ENCODE measurements at places on chromosomes 7 and 10.

DNA sequence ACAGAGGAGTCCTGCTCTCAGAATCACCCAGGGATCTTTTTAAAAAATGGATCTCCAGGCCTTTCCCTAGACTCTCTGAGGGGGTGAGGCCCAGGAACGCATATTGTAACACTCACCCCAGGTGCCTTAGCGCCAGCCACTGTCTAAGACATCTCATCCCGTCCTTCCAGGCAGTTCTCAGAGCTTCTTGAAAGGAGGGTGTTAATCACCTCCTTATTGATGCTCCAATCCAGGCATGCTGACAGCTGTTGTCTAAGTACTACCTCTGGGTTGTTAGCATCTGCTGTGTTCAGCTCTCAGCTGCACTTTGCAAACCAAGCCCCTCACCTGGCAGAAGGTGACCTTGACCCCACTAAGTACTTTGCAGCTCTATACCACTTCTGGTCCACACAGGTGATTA is 36.0 kb downstream of the KIAA1549 start:
- no peak for DNase-seq

GRCh38 chr10:64363687-64364086 is 842.5 kb downstream of the REEP3 start:
- DNase-seq: no peak

DNA sequence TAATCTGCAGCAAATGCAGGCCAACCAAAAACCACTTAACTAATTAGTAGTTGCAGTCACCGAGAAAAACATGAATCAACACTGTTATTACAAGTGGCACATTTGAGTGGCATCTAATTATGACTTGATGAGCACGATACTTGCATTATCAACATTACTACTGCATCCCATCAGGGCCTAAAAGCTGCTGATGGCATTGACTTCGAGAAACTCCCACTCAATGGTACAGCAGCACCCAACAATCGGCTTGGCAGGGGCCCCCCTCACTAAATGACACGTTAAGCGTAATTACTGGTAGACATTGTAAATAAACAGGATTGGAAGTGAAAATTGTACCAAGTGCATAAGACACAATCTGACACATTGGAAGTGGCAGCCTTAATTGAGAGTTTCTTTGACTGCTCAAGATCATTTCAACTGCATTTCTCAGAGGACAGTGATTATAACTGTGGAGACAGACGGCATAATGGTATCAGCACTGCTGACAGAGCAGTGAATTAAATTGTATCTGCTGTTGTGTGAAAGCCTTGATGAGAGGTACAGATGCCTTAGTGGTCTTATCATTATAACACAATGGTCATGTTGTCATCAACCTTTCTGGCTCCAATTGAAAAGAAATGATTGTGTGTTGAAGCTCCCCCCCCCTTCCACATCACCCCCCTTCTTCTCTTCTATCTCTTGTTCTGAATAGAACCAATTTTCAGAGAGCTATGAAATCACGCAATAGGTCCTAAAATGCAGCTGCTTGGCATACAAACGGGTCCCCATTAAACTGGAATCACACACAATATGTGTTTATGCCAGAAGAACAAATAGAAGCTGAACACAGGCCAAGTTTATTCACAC is 43.4 kb downstream of the SHTN1 start:
- DNase-seq: no peak

DNA sequence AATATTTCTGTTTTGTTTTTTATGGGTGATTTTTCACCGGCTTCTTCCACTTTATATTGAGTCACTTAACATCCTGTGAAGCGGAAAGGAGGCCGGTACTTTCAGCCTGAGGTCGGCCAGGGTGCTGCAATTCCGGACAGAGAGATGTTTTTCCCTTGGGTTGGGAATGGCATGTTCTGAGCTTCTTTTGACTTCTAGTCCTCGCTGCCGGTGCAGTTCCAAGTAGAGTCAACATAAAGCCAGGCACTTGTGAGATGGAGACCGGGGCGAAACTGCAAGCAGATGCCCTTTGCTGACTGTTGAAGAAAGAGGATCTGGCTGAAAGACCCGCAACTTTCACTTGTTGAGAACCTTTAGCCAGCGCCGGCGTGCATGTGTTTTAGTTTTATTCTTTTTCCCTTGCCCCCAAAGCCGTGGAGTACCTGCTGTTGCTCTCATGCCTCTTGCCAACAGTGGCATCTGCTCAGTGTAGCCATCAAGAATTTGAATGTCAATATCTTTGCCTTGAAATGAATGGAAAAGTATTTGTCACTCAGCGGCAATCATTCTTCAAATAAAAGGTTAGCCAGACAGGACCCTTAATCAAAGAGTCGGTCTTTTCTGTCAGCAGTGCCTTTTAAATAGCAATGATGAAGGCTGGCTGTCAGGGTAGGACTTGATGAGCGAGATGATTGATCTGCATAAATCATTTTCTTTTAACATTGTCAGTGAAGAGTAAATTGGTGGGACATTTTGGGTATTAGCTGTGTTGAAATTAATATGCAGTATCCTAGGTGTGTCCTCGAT is 351.2 kb downstream of the LRMDA start:
- no peak for DNase-seq

GRCh38 chr7:80463272-80463920 is 48.5 kb downstream of the GNAT3 start:
- DNase-seq: no peak

DNA sequence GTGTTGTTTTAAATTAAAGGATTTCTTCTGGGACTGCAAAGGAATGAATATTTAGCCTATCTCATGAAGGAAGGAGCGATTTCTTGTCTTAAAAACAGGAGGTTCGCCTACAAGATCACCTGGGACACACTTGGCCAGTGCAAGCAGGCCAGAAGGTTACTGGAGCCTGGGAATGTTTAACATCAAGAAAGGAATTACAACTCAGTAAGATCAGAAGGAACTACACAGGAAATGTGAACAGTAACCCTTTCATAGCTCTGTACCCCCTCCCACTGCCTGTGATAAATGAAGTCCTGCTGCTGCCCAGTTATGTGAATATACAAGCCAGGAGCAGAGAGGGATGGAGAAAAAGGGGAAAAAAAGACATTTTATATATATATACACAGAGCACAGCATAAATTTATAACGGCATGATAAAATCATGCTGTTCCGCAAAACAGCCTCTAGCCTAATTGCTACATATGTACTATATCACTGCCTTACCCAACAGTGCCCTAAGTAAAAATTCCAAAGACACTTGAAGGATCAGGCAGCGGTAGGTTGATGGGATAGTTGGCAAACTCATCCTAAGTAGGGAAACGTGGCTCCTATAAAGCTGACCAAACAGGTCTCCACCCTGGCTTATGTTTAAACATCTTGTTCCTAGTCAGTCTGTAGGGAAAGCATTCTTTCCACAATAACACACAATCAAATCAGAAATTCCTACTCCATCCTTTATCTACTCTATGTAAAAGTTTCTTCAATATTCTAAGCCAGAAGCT is 63.8 kb downstream of the ZNF438 start:
- DNase-seq: no peak

- no peak for DNase-seq
Observed at GRCh38 chr10:51447119-51447518, 252.3 kb downstream of the CSTF2T start.

DNA sequence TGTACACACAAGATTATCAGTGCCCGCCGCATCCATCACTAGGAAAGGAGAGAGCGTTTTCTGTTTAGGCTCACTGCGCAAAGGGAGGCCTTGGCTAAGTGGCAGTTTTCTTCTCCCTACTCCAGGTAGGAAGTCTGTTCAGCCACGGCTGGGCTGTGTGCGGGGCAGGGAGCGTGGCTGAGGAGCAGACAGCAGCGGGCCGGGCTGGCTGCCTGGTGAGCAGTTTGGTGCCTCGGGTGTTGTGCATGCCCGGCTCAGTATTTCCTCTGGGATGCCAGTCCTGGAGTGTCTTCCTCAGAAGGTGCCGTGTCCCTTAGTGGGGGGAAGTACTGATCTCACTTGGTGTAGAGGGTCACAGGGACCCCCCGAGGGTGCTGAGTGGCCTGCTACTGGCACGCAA is 114.4 kb downstream of the NT5C2 start:
- DNase-seq: no peak

GRCh38 chr7:134044682-134045081 is 82.5 kb upstream of the LRGUK start:
- DNase-seq: no peak

GRCh38 chr7:55545496-55545895 is 26.8 kb downstream of the VOPP1 start:
- peak; percentile 69 for DNase-seq

GRCh38 chr10:56068040-56068439 is 293.0 kb downstream of the ZWINT start:
- no peak for DNase-seq

DNA sequence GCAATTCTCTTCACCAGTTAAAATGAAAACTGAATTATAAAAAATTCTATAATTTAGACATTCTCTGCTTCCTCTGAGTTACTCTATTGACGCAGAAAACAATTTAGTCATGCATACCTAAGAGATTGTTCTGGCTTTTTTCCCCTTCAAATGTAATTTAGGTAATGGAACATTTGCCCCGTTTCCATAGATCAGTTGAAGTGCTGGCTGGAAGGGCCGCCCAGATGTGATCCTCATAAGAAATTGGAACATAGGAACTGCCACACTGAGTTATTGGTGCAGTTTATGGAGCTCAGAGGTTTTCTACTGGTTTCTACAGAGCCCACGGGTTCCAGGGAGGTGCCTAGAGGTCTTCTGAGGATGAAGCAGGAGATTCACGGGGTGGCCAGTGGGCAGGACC is 581.7 kb downstream of the SDK1 start:
- DNase-seq: no peak

DNA sequence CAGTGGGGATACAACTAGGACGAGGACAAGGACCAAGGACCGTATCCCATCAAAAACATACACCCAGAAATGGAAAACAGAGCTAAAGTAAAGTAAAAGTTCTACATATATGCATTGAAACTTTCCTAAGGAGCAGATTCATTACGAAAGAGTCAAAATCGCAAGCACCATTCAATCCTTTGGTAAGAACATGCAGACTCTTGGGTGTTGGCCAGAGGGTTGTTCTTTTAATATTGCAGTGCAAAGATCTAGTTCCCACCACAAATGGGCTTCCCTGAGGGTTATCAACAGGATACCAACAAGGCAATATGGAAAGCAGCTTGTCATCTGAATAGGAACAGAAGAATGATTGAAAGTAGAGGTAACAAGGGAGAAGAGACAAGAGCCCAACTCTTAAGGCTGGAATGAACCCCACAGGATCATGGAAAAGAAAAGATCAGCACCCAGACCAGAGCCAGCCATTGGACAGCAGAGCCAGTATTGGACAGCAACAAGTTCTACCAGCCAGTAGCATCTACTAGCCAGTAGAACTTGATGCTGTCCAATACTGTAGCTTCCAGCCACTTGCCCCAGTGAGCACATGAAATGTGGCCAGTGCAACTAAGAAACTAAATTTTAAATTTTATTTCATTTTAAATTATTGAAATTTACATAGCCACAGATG is 66.0 kb downstream of the OSBPL3 start:
- no peak for DNase-seq

GRCh38 chr7:85890244-85890811 is 703.5 kb upstream of the SEMA3D start:
- DNase-seq: no peak

DNA sequence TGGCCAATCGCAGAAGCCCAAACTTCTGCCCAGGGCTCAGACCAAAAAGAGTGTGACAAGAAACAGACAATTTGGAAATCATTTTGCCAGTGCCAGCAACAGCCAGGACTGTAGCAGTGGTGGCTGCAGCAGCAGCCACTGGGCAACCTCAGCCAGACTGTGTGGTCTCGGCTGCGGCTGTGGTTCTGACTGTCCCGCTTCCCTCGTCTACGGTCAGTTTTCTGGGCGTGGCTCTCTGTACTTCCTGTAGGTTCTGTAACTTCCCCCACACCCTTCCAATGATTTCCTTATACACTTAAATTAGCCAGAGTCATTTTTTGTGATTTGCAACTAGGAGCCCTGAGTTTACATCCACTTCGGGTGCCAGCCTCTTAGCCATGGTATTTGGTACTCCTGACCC is 39.9 kb downstream of the CYTH3 start:
- no peak for DNase-seq

- no peak for DNase-seq
Observed at GRCh38 chr7:84578825-84579224, 384.2 kb upstream of the SEMA3A start.

DNA sequence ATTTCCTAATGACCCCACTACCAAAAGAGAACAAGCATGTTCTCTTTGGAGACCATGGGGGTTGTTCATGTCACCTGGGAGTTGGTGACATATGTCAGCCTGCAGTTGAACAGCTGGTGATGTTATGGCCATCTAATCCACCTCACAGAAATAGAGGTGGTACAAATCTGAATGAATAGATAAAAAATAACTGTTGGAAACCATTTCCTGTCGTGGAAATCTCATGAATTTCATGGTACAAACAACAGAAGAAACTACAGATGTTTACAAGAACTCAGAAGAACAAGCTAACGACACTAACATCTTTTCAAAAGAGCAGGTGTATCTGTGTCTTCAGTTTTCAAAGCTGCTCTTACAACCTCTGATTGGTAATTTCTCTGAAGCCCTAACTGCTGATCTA is 81.3 kb downstream of the RAPGEF5 start:
- no peak for DNase-seq

- no peak for DNase-seq
Observed at GRCh38 chr7:127751490-127752448, 99.8 kb downstream of the SND1 start.

DNA sequence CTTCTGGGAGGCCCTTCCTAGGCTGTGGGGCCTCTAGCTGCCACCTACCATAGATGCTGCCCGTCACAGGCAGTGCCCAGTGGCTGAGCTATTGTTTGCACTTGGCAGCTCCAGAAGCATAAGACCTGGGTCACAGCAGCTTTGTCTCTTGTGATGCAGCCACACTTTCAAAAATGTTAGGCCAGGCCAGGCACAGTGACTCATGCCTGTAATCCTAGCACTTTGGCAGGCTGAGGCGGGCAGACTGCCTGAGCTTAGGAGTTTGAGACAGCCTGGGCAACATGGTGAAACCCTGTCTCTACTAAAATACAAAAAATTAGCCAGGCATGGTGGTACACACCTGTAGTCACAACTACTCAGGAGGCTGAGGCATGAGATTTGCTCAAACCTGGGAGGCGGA is 9.5 kb upstream of the KAZALD1 start:
- peak; percentile 31 for DNase-seq

GRCh38 chr10:108708363-108708762 is 1214.9 kb downstream of the XPNPEP1 start:
- DNase-seq: no peak
